GM10248 (cell line): ENCODE measurements at places on chromosomes 6 and 20.

DNA sequence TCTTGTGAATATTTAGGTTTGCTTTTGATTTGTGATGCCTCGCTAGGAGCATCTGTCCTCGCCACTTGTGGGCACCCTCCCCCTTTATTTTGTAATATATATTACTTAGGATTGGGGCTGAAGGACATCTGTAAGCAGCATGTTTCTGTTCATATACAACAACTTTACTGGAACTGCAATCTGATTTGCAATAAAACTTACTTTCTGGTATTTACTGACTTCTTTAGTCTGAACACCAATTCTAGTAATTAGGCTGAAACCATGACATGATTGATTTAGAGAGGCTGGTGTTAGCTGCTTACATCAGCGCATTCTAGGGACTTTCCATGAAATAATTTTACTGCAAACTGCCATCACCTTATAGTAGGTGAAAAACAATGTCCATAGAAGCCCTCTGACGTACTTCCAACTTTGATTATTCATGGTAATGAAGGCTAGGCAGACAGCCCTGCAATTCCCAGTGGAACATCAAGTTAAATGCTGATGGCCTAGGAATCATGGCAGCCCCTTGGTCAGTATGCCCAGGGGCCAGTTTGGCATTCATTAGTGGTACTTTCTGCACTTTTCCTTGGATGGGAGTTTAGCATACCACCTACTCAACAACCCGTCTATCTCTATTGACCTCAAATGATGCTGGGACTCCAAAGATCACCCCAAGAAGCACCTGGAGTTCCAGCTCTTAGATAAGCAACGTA is 132.9 kb upstream of the MCHR2 start:
- no peak for DNase-seq

GRCh38 chr6:138517635-138518034 is 18.3 kb upstream of the NHSL1 start:
- DNase-seq, result peak; percentile 68

DNA sequence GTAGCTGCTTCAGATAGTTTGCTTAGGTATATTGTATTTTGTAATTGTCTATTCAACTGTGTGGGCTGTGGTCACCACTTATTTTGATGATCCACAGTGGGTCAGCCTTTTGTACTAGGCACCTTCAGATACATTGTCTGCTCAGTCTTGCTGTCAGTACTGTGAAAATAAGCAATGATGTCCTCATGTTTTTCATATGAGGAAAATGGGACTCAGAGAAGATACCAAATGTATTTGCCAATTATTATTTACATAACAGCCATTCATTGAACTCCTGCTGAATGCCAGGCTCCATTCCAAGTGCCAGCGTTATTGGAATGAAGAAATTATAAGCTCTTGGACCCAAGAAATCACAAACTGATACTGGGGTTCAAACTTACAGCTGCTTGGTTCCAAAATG is 28.6 kb downstream of the MAPK14 start:
- no peak for DNase-seq

- no peak for DNase-seq
Observed at GRCh38 chr6:46357591-46357990, 133.7 kb downstream of the RCAN2 start.

- DNase-seq, result no peak
Observed at GRCh38 chr20:20609522-20609921, 102.9 kb downstream of the RALGAPA2 start.

DNA sequence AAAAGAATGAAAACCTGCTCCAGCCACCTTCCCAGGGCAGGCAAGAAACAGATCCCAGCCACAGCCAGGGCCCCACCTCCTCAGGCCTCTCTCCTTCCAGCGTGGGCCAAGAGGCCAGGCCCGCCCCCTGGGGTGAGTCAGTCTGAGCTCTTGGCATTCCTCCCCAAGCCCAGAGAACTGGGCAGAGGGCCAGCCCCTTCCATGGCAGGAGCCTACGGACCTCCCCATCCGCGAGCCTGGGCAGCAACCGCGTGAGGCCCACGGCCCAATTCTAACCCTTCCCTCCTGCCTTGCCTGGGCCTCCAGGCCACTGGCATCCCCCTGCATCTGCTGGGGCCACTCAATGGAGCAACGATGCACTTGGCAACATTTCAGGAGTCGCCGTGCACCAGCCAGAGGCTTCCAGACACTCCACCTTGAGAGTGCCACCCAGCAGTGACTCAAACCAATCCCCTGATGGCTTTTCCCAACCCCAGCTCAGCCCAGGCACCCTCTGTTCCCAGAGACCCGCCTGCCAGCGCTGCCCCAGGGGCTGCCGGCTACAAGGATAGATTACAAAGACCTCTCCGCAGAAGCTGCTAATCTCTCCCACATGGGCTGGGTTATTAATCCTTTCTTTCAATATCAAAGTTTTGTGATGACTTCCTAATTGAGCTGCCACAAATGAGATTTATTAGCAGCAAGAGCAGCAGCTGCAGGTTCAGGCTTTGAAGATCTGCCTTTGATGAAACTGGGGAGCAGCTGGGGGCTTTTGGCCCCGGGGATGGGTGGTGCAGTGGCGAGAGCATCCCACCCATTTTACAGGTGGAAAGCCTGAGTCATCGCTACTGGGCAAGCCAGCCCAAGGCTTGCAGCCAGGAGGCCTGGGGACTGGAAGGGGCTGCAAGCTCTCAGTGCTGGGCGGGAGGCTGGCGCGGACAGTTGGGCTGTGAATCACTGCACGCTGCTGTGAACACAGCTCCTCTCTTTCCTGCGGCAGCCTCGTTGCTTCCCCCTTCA is 85.7 kb downstream of the NFATC2 start:
- DNase-seq, result no peak

- no peak for DNase-seq
Observed at GRCh38 chr20:24077145-24077544, 88.6 kb upstream of the GGTLC1 start.

DNA sequence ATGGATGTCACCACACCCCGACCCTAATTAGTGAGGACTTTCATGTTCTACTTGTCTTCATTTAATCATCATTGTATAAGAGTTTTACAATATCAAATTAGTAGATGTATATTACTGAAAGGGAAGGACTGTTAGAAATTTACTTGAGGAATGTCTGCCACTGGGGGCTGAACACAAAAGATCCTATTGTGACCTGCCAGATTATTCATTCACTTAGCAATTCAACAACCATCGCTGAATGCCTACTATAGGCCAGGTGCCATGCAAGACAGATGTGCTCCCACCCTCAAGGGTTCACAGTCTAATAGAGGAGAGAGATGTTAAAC is 8.0 kb upstream of the RBCK1 start:
- DNase-seq, result no peak

- DNase-seq, result no peak
Observed at GRCh38 chr6:162409741-162410691, 317.6 kb downstream of the PRKN start.

- no peak for DNase-seq
Observed at GRCh38 chr6:100673641-100674040, 207.5 kb downstream of the ASCC3 start.

DNA sequence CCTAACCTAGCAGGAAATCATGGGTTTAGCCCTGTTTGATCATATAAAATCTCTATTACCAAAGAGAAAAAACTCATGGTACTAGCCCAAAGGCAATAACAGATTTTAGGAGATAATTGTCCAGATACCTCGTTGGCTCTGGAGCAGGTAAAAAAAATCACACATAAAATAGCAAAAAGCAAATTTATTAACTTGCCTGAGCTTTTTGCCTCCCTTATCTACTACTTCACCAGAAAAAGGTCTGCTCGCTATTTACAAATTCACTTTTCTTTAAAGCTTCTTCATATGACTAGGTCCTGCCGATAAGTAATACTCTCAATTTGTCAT is 82.4 kb downstream of the GJA10 start:
- DNase-seq, result no peak

- DNase-seq, result no peak
Observed at GRCh38 chr20:9206486-9206885, 137.6 kb downstream of the PLCB4 start.

DNA sequence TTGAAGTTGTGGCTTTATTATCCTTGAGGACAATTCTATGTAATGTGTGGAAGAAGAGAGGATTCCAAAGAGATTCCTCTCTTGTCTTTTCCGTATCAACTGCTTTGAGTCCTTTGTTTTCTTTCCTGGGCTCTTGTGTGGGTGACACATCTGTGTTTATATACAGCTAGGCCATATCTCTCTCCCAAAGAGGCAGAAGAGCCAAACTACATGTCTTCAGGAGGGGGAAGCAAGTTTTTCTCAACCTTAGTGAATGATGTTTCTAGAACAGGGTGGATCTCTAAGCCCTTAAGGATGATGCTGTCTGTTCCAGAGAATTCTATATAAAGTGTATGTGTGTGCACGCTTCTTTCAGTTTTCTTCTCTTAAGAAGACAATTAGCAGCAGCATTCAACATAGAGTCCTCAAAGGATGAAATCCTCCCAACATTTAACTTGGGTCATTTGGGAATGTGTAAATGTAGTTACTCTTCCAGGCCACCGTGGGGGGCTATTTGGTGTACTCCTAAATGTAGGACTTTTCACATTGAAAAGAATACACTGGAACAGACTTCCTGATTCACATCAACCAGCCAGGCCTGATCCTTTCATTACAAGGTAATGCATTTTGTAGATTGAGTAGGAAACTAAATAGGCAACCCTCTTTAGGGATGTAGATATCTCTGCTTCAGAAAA is 92.8 kb upstream of the EEF1E1 start:
- DNase-seq, result no peak

DNA sequence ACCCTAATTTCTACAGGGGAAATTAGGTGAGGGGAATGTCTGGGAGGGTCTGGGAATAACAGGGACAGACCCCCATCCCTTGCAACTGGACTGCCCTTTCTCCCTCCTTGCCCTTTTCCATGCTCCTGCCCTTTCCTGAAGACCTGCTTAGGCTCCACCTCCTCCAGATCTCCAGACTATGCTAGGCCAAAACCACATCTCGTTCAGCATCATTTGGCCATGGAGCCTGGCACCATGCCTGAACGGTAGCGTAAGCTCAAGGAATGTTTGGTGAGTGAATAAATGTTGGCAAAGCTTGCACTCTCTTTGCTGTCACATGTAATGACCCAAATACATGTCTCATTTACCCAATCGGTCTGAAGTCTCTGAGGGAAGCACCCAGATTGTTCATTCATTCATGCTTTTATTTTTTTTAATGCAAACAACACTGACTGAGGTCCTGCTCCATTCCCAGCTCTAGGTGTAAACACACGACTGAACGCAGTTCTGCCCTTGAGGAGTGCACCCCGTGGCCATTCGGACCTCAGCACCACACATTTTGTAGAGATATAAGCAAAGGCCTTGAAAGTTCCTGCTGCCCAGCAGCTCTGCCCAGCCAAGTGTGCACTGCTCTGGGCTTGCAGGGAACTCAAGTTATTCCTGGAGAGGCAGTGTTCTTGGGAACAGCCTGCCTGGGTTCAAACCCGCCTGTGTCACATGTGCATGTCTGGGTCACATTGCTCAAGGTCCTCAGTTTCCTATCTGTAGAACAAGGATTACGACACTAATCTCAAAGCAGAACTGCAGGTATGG is 1.1 kb upstream of the GRM4 start:
- DNase-seq, result no peak

DNA sequence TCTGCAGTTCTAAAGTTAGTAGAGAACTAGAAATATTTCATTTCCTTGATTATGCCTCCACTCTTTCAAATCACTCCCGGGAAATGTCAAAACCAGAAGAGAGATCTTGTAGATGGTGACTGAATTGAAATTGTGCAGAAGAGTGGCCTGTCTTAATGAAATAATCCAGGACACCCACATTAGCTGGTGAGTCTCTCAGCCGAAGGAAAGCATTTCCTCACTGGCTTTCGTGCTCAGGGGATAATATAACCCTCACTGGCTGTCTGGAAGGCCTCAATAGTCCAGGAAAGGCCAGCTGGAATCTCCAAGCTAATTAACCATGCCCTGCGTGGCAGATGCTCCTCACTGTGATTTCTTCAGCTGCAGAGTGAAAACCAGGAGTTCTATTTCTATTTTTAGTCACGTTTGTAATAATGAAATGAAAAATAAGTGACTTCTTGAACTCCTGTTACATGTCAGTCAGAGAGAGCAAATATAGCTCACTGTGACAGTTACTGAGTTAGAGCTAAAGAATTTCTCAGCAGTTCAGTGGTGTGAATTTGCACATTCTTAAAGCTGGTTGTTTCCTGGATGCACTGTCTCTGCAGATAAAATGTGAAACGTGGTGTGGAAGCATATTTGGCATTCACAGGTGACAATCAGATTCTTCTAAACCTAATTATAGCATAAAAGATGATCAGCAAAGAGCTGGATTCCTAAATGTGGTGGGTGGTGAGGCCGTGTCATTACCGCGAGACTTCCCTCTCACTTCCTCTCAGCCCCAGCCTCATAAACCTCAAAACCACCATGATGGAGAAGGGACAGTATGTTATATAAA is 211.7 kb downstream of the LMBRD1 start:
- DNase-seq, result peak; percentile 35

GRCh38 chr20:8097307-8097706 is 34.8 kb upstream of the PLCB1 start:
- DNase-seq, result no peak

DNA sequence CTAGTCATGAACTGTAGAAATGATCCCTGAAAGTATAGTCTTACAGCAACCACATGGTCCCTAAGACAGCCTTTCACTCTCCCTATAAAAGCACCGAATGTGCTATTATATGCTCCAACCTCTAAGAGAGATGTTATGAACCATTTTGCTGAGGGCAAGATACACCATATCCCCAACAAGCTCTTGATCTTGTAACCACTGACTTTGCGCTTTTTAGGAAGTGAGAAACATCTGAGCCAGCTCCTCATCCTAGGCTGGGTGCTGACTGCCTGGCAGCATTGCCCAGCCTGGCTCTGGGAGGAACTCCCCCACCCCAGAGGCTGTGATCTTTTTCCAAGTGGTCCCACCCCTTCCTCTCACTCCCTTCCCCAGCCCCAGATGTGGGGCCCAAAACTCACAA is 3.1 kb upstream of the EMILIN3 start:
- DNase-seq, result no peak

GRCh38 chr20:5191829-5192569 is 65.2 kb downstream of the CDS2 start:
- DNase-seq, result peak; percentile 81

DNA sequence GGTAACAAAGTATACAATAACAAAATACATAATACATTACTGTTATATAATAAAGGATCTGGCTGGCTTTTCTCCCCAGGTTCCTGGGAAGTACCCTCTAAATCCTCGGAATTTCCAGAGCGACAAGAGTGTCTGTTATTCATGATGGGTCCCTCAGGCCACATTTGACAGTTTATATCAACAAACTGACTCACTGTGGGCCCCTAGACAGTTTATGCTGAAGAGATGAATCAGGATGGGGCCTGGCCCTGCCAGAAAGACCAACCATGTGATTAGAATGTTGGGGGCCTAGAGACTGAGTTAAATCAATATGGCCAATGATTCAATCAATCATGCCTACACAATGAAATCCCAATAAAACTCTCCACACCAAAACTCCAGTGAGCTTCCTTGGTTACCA is 13.5 kb downstream of the USP45 start:
- no peak for DNase-seq
